HT1080 (cell line): ENCODE measurements at places on chromosomes 3 and 15.

DNA sequence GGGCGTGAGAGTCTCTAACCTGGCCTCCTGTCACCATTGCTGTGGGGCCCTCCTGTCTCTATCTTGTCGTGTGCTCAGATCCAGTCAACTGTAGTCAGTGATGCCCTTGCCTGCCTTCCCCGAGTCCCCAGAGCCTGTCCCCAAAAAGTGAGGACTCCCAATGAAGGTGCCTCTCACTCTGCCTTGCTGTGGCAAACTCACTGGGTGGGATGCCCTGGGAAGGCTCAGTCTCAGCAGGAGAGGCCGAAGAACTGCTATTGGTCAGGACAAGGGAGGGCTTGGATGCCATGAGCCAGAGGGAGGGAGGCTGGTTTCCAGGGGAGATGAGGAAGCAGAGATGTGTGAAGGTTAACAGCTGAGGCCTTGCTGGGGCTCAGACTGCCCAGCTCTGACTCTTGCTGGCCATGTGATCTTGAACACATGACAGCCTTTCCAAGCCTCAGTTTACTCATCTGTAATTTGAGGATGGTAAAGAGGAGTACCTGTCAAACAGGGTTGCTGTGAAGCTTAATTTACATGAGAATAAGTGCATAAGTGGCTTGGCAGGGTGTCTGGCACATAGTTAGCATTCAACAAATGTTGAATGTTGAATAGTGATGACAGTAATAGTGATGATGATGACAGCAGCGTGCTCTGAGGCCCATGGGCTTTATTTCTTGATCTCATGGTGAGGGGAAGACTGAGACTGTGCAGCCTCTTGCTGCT lies 8.2 kb downstream of the KY start:
- no peak for DNase-seq

GRCh38 chr3:167718582-167718981 lies 16.1 kb downstream of the PDCD10 start:
- no peak for DNase-seq

GRCh38 chr3:6504347-6504746 lies 356.6 kb upstream of the GRM7 start:
- DNase-seq: no peak

- no peak for DNase-seq
Measured at GRCh38 chr3:52547143-52547542, 10.7 kb downstream of the UQCC5 start.

DNA sequence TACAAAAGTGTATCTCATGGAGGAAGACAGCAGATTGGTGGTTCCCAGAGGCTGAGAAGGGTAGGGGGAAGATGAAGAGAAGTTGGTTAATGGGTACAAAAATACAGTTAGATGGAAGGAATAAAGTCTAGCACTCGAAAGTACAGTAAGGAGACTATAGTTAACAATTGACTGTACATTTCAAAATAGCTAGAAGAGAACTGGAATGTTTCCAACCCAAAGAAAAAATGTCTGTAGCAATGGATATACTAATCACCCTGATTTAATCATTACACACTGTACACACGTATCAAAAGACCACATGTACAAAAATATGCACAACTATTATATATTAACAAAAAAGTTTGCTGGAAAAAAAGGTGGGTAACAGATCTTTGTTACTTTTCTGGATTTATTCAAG lies 57.3 kb downstream of the THRB start:
- no peak for DNase-seq

DNA sequence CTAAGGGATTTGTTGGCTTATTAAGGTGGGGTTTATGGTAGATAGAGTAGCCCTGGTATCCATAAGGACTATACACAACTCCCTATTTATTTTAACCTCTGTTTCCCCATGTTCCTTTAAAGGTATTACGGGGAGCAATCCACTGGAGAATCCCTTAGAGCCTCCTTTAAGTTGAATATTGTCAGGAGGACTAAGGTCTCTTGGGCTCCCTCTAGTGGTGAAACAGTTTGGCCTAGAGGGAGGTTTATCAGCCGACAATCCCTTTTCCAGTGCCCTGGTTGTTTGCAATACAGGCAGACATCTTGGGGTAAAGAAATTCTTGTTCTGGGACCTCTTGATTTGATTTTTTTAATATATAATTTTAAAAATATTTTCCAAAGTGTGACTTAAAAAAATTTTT lies 12.9 kb downstream of the OPA1 start:
- DNase-seq: peak; percentile 75

GRCh38 chr3:177567833-177568232 lies 370.6 kb upstream of the TBL1XR1 start:
- DNase-seq: peak; percentile 38

- DNase-seq: peak; percentile 4
Measured at GRCh38 chr15:46636206-46636605, 1001.4 kb downstream of the SQOR start.

- no peak for DNase-seq
Measured at GRCh38 chr3:62073038-62073437, 300.3 kb downstream of the FEZF2 start.

DNA sequence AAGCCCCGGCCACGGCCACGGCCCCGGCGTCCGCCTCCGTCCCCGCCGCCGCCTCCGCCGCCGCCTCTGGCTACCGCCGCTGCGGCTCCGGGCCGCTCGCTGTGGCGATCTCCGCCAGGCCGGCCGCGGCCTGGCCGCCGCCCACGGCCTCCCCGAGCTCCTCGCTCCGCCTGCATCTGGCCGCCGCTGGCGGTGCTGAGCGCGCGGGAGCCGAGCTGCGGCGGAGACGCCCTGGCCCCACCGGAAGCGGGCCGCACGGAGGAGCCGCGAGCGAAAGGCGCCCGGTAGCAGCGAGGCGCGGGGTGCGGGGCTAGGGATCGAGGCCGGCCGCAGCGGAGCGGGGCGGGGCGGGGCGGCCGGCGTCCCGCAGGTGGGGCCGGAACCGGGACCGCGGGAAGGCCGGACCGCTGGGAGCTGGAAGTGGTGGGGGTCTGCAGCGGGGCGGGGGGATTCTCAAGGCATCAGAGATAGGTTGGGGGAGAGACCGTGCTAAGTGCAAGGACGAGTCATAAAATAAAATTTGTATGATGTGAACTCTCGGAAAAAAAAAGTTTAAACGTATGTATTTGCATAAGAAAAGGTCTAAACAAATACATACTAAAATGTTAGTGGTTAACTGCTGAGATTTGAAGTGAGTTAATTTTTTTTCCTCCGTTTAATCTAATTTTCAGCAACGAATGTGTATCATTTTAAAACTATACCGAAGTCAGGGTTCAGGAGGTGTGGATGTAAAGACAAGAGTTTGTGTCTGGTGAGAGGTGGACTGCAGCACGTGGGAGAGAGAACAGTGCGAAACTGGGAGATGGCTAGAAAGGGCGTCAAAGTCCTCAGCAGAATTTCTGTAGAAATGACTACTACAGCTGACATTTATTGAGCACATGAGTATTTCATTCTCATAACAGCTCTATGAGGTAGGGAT lies at the start of gene AVEN:
AVEN (minus strand) TSS at position 334 of the 919 bp plus-strand sequence; CDS start at position 176, 158 bp downstream.
- DNase-seq: no peak

DNA sequence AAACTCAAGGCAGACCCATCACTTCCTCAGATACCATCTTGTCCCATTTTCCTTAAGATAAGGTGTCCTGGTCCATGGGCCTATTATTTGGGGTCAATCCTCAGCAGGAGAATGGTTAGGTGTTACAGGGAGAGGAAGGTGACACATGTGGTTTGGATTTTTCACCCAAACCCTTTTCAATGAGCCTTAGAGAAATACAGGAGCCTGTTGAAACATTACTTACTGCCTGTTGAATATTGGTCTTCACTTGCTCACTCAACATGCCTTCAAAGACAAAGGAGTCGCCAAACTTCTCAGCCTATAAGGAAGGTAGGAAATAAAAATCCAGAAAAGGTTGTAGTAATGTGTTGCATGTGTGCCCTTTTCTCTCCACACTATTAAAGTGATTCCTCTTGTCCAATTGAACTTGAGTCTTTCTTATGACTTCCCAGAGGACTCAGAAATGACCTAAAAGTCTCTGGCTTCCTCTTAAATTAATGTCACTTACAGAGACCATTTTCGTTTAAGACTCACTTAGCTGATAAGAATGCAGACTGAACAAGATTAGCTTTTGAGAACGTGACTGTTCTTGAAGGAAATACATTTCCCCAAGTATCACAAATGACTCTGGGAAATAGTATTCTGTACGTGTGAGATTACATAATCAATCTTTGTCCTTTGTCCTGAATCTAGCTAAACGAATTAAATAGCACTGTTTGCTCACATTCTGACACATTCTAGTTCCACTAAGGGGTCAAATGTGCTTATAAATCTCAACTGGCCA lies 17.8 kb downstream of the SUMF1 start:
- no peak for DNase-seq

DNA sequence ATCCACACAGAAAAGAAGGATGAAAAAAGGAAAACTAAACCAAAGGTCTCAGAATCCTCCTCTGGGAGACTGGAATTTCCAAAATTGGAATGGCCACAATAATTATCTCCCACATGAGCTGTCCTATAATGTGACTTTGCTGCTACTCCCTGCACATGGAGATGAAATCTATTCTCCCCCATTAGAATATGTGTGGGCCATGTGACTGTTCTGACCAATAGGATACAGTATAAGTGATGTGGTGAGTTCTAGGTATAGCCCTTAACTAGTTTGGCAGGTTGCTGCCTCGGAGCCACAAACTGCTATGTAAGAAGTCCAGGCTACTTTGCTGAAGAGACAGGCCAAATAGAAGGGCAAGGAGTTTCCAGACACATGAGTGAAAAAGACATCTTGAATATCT lies 5.2 kb downstream of the TRIM59 start:
- no peak for DNase-seq

- DNase-seq: peak; percentile 87
Measured at GRCh38 chr3:157131861-157132260, 28.1 kb downstream of the CCNL1 start.

DNA sequence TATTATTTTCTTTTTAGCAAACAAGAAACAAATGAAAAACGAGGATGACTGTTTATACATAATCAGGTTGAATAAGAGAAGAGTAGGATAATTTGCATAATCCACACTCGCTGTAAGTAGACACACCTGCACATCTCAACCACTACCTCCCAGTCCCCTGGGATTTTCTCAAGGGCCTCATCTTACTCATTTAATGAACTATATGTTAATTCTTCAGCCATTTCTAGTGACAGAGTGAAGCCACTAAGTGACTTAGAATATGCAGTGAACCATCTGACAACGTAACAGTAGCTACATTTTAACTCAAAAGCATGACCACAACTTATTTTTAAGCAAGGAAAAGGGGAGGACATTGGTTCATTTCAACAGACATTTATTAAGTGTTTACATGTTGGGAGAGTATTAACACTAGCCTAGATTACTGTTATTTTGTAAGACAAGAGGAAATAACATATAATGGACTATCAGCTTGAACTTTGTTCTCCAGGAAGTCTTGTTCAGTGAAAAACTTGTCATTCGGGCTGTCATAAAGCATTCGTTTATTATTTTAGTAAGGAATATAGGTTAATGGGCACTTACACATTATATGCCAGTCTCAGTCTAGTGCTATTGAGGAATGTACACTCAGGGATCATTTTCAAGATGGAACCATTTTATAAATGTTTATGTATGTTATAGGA lies 173.0 kb upstream of the ROBO2 start:
- DNase-seq: no peak

GRCh38 chr3:197014942-197015575 lies 14.6 kb downstream of the MELTF start:
- DNase-seq: no peak

DNA sequence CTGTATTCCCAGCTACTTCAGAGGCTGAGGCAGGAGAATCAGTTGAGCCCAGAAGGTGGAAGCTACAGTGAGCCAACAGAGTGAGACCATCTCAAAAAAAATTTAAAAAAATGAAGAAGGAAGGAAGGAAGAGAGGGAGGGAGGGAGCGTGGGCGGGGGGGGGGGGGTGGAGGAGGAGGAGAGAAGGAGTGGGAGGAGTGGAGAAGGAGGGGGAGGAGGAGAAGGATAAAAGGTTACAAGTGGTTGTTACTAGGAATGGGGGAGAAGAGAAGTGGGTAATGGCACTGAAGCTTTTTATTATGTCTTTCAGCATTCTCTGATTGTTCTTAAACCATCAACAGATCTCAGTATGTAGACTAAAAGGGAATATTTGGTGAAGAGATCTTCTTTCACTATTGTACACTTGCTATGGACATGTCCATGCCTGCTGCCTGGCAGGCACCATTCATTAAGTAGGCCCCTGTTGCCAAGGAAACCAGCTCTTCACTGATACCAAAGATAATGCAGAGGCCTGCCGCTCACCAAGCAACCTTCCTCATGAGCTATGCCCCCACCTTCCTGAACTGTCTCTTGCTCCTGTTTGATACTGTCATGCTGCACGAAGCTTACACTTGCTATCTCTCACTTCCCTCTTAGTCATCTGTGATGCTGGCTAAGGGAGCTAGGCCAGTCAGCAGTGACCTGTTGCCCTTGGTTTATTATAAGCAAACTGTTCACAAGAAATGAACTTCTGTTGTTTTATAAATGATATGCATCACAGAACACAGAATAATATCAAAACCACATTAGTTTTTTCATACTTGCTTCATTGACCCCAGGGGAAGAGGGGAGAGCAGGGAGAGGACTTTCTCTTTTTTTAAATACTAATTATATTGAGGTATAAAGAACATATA lies 23.1 kb downstream of the EPM2AIP1 start:
- peak; percentile 81 for DNase-seq

- DNase-seq: peak; percentile 87
Measured at GRCh38 chr15:98823012-98823458, 174.7 kb downstream of the IGF1R start.

DNA sequence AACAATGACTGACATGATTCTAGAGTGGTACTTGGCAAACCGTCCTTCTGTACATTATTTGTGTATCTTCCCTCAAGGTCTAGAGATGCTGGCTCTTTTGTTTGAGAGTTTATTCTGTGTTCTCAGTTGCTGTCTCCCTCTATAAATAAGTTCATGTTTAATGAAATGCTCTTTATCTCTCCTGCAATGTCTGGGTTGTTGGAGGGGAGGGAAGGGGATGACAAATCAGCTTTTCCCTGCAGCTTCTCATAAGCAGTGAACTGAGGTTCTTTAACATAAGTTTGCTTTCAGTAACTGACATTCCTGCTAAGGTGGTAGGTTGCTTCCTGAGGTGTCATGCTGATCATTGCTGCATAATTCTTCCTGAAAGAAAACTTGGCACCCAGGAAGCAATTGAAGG lies 21.8 kb downstream of the ITPR1 start:
- DNase-seq: no peak

DNA sequence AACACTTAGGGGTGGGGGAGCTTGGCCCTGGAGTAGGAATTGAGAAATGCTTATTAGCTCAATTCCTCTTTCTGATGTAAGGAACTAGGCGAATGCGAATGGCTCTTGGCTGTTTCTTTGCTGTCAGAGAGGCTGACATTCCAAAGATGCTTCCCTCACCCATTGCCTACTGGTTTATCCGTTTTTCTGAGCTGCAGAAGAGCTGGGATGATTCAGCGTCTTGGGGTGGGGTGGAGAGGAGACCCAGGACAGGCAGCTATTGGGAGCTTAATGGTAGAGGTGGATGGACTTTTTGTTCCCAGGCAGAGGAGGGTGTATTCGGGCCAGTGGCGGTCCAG lies 9.8 kb downstream of the PLEKHO2 start:
- DNase-seq: no peak

- DNase-seq: no peak
Measured at GRCh38 chr3:11562277-11562881, 81.3 kb downstream of the VGLL4 start.

DNA sequence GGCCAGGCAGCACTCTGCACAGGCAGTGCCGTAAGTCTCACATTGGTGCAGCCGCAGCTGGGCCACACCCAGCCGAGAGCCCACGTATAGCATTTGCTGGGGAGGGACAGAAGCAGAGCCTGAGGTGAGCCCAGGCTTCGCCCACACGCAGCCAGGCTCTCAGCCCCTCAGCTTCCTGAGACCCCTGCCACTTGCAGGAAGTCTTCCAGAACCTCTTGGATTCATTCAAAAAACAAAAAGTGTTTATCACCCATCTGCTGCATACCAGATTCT lies 6.9 kb downstream of the SEMA3G start:
- no peak for DNase-seq

GRCh38 chr15:89690276-89691218 lies at the start of the genes PEX11A and WDR93:
PEX11A (minus strand) TSS chr15:89690754; CDS start chr15:89690632, 122 bp downstream.
WDR93 (plus strand) TSS chr15:89690811; CDS start chr15:89701747, 10,936 bp downstream.
- peak; percentile 61 for DNase-seq
